Activated T-helper 1 cell treated with anti-CD3 and anti-CD28 coated beads, Interleukin-2, amount 50 U/mL, for 16 hours (primary cell): ENCODE measurements at places on chromosomes 2 and 18.

- no peak for DNase-seq
These were observed 241.2 kb upstream of the KCNJ3 start for GRCh38 chr2:154457286-154457685.

DNA sequence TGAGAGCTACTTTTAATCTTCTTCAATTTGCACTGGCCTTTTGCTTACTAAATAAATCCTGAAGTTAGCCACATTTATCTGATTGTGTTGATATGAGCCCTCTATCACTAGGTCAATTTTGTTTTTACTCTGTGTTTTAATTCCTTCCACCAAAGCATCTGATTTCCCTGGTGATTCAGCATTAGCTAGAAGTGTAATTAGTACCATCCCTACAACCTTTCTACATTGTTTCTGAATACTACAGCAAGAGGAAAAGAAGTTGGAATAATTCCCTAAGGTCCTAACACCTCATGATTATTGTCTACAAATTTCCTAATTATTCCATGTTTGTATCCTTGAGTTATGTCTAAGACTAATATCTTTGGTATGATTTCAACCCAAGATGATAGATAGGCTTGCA, 1093.6 kb downstream of the SUCLG1 start:
- no peak for DNase-seq

- DNase-seq = no peak
These were observed 273.3 kb downstream of the GBX2 start for GRCh38 chr2:235894839-235895238.

DNA sequence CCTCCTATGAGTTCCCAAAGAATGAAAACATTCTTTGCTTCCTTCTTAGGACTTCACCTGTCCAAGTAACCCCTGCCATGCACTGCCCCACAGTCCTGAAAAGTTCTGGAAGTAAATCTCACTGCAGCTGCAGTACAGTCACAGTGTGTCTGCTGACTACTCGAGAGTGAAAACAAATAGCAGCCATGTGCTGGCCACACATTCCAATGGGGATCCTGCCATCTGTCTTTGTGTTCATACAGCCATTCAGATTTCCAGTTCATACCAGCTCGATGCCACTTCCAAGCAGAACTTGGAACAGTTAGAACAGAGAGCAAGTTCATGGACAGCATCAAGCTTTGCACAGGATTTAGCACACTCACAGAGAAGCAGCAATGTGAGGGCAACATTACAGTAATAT, 629.9 kb upstream of the ACVR2A start:
- no peak for DNase-seq

- DNase-seq = no peak
These were observed 407.6 kb upstream of the HS6ST1 start for GRCh38 chr2:128726236-128726635.

DNA sequence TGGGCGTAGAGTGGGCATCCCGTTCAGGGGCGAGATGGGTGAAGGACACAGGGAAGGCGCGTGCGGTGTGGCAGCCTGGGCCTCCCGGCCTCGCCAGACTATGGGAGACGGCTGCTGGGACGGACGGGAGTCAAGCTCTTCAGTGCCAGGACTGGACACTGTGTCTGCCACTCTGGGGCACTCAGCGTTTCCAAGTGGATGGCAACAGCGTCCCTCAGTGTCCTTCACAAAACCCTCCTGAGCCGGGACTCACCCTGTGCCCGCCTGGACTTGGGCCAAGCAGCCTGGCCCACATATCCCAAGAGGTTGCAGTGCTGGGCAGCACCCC, 16.3 kb upstream of the BOK start:
- DNase-seq = no peak
